ENCODE measurements at places on chromosomes 3 and 15.
A peak's percentile ranks its signal among the peaks of the same experiment; 100 is the strongest.

- DNase-seq, result no peak
Measured at GRCh38 chr3:149118724-149119123, 10.7 kb upstream of the HPS3 start.

- DNase-seq, result no peak
Measured at GRCh38 chr3:47202542-47202941, 38.6 kb upstream of the SETD2 start.

DNA sequence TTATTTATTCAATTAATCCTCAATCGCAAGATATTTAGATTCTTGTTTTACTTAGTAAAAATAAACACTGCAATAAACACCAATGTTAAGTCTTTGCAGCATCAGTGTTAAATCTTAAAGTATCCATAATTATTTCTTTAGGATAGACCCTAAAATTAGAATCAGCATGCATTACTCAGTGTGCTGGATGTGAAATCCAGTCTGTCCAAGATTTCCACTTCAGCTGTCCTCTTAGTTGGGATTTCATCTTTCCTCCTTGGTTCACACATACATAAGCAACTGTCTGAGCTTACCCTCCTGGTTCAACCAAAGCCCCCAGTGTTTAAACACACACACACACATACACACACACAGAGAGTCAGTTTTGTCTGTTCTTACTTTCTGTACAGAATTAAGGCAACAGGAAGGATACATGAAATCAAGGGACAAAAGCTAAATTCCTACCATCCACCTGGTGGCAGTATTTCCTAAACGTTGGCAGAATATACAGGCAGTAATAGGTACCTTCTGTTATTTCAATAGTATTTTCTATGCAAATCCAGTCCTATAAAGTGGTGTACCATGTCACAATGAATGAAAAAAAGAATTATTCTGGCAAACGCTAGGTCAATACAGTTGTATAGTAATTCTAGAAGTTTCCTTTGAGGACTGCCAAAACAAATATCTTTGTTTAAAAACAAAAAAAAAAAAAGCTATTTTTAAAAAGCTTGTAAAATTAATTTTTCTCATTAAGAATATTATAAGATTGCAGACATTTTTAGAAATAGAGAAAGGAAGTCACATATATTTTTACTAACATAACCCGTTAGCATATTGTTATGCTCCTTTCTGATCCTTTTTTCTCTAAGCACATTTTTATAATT, 27.3 kb upstream of the DMXL2 start:
- DNase-seq, result peak; percentile 53

DNA sequence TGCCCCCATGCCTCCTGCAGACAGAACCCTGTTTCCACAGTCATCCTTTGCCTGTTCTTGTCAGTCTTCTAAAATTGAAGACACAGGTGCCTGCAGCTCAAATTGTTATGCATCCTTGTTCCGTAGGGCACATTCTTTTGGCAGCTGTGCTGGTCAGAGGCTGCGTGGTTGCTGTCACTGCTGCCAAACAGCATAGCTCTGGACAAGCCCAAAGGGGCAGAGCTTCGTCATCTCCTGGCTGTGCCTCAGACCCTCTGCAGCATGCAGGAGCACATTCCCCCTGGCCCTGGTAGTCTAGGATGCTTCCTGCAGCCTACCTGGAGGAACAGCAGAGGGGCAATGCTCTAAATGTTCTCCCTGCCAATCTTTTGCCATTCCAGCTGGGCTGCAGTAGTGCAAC, 2.1 kb upstream of the FBXL22 start:
- no peak for DNase-seq

DNA sequence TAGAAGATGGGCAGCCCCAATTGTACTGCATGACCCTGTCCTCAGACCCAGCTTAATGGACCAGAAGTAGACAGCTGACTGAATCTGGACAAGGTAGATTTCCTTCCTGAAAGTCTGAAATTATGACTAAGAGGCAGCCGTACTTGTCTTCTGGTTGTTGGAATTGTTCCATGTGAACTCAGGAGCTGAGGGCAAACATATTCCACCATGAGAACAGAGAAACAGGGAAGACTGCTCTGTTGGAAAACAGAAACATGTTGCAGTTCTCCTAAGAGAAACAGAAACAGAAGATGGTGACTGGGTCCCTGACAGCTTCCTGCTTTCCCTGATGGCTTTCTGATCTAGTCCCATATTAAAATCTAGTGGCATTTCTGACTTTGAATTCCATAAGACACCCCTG, 24.1 kb downstream of the POPDC2 start:
- no peak for DNase-seq

DNA sequence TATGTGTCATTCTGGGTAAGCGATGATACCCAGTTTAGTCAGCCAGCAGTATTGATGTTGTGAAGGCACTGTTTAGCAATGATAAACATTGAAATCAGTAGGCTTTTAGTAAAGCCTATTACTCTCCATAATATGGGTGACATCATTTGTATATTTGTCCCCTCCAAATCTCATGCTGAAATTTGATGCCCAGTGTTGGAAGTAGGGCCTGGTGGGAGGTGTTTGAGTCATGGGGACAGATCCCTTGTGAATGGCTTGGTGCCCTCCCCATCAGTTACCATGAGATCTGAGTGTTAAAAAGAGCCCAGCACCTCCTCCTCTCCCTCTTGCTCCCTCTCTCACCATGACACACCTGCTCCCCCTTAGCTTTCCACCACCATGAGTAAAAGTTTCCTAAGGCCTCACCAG, 31.4 kb upstream of the FAN1 start:
- peak; percentile 25 for DNase-seq

All from stromal cell of bone marrow (primary cell).